ENCODE measurements at places on chromosomes 6 and 20. TPM values are rescaled to one million over a fixed set of nuclear protein-coding genes. Genes with fewer than 3 reads are reported as not detected.

The DCDC2 gene
- 0.08 TPM for total RNA-seq

The COL11A2 gene
- total RNA-seq: 1.7 TPM

DNA sequence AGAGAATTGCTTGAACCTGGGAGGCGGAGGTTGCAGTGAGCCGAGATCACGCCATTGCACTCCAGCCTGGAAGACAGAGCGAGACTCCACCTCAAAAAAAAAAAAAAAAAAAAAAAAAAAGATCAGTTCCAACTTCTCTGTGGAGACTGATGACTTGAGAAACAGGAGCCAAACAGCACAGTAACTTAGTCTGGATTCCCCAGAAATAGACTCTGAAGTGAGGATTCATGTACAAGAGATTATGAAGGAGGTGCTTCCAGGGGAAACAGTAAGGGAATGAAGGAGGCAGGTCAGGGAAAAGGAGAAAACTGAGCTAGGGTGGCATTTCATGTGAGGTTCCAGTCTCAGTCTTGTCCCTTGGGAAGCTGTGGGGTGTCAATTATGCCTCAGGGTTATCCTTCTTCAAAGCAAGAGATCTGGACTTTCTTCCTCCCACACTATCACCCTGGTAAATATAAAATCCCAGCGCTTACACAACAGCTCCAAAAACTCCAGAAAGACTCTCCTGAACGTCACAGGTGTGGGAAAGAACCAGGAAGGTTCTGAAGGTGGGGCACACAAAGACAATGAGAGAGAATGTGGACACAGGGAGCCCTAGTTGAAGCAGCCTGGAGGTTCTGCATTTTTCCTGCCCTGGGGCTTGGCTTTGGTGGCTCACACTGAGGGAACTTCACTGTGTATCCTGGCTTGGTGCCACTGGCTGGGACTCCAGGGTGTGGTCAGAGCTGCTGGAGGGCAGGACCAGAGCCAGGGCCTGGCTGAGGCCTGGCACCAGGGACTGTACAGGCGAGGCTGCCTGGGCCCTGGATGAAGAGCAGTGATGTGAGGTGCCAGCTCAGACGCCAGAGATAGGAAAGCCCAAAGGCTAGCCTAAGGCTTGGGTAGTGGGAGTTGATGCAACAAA, 46.8 kb downstream of the PCNA start:
- DNase-seq: peak; percentile 92

DNA sequence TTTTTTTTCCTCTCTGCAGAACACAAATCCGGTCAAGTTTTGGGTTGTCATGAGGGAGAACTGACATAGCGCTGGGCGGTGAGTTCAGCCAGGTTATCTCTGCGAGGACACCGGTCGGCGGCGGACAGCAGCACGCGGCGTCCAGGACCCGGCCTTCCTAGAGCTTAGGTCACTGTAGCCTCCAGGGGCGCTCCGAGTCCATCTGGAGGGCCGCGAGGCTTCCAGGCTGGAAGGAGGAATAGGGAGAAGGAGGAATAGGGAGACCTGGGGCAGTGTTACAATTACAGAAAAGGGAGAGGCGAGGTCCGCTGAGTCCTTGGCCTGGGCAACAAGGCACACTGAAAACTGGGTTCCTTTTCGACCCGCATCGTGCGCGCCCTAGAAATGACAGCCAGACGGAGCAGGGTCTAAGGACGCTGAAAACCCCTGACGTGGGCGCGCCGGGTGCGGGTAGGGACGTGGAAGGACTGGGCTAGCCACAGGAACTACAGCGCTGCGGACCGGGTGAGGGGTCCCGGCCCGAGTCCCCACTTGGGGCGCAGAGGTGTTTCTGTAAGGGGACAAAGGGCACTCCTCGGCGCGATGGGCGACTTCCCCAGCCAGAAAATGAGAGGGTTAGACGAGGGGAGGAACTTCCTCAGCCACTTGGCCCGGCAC, 536 bp upstream of the FNDC1 start:
- DNase-seq: no peak
